ENCODE measurements at places on chromosomes 5 and 9.

DNA sequence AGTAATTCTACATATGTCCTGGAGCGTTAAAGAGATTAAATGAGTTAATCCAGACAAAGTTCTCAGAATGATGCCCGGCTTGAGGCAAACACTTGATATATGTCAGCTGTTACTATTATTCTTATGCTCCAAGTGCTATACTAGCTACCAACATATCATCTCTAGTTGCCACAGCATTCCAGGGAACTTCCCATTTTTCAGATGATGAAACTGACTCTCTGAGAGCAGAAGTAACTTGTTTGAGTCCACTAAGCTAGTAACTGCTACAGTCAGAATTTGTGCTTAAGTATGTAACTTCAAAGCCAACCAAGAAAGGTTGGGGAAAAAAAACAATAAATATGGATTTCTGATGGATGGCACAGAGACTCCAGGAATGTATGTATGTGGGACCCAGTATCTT, 98.1 kb downstream of the CDK5RAP2 start:
- no peak for DNase-seq

DNA sequence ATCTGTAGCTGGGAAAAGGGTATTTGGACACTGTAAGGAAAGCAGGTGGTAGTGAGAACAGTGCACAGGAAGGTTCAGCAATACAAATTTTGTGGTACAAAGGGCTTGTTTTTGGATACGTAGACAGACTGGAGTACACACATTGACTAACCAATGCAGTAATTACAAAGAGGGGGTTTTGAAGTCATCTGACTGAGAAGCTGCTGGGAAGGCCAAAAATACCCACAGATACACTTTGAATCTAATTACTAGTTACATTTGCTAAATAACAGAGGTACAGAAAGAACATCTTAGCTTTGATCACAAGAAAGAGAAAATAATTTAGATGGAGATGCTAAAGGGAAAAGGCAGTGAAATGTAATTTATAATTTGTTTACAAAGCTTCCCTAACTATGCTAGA, 45.9 kb downstream of the PKD2L2 start:
- DNase-seq: no peak

DNA sequence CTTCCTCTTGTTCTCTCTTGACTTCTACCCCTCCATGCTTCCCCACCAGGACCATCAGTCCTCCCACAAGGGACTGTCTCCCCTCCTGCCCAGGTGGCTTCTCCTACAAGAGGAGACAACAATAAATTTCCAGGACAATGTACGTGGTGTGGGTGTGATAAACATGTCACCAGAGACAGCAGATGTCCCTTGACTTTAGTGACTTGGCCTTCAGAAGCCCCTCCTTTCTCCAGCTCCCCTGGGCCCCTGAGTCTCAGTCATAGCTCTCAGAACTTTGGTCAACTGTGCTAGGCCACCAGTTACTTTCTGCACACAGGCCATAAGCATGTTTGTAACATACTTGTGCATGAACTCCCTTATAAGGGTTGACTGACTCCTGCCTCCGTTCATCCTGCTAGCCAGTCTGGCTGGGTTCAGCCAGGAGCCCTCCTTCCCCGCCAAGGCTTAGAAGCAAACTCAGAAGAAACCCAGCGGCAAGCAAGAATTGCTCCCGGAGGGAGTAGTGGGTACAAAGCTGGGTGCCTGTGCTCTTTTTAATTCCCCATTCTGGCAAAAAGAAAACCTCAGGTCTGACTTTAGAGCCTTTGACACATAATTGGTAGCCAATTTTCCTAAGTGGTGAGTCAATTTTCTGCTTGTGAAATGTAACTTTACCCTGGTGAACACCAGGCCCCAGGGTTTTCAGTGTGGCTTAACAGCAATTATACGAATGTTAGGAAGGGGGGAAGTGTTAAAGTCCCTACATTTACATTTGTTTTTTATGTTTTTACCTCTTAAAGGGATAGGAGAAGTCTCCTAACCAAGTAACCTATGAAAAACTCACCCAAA, 49.2 kb downstream of the EBF1 start:
- no peak for DNase-seq

DNA sequence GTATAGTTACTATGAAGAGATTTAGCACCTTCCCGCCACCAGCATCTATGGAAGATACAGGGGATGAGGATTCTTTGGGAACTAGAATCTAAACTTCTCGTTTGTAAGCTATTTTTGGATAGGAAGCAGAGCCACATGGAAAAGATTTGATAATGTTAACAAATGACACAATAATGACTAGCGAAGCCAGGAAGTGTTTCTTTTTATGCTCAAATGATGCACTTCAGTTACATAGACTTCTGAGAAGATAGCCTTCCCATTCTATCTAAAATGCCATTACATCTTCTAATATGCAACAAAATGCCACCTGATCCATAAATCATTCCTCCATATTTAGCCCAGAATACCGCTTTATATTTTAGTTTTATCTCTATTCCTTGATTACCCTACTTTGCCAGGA, 17.0 kb upstream of the TNC start:
- no peak for DNase-seq

GRCh38 chr9:6567140-6567591, 78.4 kb downstream of the GLDC start:
- no peak for DNase-seq

DNA sequence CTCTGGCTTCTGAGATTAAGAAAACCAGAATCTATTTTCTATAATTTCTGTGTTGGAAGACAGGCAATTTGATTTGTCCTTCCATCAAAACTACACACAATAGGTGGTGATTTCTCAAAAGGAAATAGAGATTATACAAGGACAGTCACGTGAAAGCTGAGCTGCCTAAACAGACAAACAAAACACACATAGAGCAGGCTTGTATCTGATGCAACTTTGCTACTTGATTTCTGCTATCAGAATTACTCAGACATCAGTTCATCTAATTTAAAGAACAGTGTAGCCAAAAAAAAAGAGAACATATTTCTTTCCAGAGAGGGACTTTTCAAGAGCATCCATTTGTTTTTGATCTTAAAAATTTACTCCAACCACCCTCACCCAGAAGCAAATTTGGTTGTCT, 2128.3 kb upstream of the C9orf72 start:
- no peak for DNase-seq

GRCh38 chr9:123059472-123060220, 26.2 kb downstream of the GPR21 start:
- no peak for DNase-seq

GRCh38 chr5:44028226-44028625, 361.0 kb downstream of the FGF10 start:
- DNase-seq: no peak

- no peak for DNase-seq
These were observed 35.6 kb upstream of the ANKRD33B start for GRCh38 chr5:10528056-10528816.

DNA sequence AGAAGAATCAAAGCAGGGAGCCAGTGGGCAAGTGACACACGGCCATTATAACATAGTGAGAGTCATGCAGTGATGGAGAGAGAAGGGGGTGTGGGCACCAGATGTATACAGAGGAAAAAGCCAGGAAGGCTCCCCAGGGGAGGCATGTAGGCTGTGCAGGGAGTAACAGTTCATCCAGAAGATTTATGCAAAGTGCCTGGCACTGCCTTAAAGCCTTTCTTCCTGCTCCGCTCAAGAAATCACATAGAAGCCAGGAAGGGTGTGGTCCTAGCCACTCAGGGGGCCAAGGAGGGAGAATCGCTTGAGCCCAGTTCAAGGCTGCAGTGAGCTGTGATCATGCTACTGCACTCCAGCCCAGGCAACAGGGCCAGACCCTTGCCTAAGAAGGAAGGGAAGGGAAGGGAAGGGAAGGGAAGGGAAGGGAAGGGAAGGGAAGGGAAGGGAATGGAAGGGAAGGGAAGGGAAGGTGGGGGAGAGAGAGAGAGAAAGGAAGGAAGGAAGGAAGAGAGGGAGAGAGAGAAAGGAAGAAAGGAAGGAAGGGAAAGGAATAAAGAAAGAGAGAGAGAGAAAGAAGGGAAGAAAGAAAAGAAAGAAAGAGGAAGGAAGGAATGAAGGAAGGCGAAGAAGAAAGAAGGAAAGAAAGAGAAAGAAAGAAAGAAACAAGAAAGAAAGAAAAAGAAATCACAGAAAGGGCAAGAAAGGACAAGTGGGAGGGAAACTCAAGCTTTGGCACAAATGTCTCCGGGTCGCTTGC, 89.8 kb downstream of the LHX2 start:
- no peak for DNase-seq

DNA sequence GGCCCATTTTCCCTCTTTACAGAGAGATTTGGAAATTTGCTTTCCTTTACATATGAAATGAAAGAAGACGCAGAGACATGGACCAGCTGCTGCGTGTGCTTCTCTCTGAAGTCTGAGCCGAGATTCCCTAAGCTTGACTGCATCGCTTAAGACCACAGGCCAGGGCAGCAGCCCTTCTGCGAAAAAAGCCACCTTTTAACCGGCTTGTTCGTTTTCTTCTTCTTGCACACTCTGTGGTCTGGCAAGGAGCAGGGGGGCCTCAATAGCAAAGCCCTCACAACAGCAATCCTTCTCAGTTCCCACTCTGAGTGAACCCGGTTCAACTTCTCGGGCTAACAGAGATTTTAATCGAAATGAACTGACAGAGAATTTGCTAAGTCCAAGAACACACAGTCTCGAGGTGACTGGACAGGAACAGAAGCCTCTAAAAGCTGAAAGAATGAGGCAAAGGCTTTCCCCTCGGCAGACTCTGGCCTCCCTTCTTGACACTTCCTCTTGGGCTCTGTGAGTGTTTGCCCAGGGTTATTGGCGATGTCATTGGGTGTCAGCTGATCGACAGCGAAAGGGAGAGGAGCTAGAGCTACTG, 512.9 kb upstream of the KLF4 start:
- peak; percentile 76 for DNase-seq

GRCh38 chr9:111175350-111175749, 137.1 kb upstream of the LPAR1 start:
- no peak for DNase-seq

GRCh38 chr9:137951597-137952490, 74.3 kb downstream of the CACNA1B start:
- no peak for DNase-seq

GRCh38 chr5:69001627-69002026, 92.2 kb upstream of the SLC30A5 start:
- DNase-seq: no peak

DNA sequence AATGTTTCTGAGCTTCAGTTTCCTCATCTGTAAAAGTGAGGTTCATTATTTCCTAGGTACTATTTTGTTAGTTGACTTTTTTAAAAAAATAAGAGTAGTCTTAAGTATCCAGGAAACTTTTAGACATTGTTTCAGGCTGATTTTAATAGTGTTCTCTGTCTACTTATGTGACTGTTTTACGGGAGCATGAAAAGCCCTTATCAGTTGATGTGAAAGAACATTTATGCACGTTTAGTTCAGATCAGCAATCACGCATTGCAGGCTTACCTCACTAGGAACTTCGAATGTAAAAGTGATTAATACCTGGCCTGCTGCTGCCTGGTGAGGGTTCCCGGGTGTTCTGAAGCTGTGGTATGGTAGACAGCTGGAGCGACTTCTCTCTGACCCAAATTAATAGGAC, 8.1 kb downstream of the SNX18 start:
- no peak for DNase-seq

GRCh38 chr9:24698881-24699518, 153.3 kb upstream of the IZUMO3 start:
- DNase-seq: no peak

DNA sequence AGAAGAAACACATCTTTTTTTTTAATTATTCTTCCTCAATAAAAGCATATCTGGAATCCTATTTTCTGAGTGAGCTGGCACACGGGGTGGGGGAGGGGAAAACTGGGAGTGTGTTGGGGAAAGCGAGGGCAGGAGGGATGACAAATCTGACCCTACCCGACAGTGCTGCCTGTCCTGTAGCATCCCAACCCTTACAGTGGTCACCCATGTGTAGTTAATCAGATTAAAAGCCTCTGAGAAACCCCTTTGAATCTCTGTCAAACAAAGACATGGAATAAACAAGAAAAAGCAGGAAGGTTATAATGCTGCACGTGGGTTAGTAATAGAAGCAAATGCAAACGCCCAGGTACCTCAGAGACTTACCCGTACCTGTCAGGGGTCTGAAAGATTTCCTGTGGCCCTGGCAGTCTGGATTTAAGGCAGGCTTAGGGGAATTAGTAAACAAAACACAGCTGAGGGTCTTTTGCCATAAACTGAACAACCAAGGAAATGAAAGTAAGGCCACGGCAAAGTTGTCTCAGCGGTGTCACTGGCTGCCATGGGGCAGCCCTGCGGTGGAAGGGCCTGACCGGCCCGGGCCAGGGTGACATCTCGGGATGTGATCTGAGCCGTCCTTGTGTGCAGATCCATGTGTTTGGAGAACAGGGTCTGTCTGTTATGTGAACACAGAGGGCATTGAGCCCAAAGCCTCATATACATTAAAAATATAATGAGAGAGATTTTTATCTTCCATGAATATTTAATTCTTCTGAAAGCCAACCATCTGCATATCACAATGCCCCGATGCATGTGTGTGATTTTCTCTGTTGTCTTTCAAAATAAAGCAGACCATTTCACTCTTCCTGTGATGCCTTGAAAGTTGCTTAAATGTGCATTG, 308.2 kb downstream of the ZNF608 start:
- DNase-seq: no peak

DNA sequence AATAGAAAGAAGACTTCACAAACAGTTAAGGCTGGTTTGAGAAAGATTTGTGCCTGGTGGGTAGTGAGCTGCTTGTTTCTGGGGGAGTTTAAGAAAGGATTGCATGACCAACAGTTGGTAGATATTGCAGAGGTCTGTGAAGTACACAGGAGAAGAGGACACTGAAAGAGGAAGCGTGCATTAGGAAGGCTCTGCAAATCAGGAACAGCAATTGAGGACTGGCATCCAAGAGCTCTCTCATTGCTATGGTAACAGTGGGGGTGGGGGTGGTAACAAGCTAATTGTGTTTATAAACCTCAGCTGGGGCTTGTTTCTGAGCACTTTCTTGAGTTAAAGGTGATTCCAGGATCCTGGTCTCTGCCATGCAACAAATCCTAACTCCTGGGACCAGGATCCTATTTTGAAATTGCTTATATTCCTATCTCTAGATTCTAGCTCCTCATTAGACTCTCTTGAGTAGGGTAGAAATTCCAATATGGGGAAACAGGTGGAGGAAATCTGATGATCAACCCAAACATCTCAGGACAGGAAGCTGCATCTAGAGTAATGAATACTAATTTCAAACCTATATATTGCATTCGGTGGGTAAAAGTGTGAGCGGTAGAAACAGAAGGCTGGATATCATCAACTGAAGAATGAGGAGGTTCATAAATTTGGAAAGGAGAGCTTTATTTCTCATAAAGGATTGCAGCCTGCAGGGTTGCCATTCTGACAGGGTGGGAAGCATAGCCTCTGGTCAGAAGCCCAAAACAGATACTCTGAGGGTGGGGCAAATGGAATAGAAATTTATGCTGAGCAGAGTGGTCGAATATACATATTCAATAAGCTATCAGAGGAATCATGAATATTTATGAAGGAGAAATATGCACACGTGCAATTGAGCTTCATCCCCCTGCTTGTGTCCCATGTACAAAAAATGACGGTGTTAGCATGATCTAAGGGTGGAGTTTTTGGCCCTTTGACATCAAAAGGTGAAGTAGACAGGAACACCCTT, 79.4 kb downstream of the PTTG1 start:
- DNase-seq: no peak

DNA sequence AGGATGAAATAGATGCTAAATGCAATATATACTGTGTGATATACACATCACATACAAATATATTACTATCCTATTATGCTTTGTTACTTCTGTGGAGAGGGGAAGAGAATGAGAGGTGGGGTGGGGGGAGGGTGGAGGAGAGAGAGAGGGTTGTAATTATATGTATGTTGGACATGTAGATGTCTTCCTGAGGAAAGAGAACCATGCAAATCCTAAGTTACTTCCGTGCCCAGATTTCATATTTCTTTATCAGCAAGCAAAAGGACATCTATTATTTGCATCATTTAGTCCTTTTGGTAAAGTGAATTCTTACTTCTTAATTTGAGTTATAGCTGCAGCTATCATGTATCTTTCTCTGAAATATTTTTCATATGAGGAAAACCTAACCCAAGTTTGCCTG, 187.5 kb downstream of the ADGRV1 start:
- DNase-seq: no peak
